Chondrocyte (in vitro differentiated cells): ENCODE measurements at places on chromosomes 1 and 21. TPM values are rescaled to one million over a fixed set of nuclear protein-coding genes. Genes with fewer than 3 reads are reported as not detected.

Gene TSHB
- total RNA-seq, result not detected in 3 replicates

GRCh38 chr1:170471398-170472053 lies 60.4 kb upstream of the GORAB start:
- H3K27me3 ChIP-seq, result no peaks in the 10 kb centered on the region
- H3K4me1 ChIP-seq, result peaks cover 11% of the 10 kb centered on the region
- H3K27ac ChIP-seq, result peak overlapping the region; percentile 81
- DNase-seq, result no peak
- no peaks in the 10 kb centered on the region for H3K36me3 ChIP-seq
- H3K4me3 ChIP-seq, result no peak overlapping the region

DNA sequence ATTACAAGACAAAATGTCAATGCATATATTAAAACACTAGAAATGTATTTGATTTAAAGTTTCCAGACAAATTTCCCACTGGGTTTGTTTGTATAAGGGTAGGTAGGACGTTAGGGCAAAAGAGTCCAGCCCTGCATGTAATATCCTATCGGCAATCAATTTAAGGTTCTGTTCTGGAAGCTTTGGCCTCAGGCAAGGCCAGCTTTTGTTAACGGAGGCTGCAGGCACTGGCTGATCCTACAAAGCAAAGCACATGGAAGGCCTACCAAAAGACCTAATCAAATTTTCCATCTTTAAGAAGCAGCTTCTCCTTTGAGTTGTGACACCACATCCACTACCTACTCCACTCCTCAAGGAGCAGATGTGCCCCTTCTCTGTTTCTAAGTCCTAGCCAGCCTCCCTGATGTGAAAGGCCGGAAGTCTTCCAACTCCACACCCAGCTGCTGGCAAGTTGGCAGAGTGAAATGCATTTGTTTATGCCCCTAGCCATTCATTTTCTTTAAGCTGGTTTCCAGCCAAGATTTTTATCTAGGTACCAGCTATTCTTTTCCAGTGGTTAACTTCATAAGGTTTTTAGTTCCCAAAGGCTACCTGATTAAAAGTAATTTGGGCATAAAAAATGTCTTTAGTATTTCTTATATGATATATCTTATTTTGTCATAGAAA lies 452.6 kb downstream of the PTBP2 start:
- H3K27me3 ChIP-seq, result no peaks in the 10 kb centered on the region
- no peak for DNase-seq
- H3K36me3 ChIP-seq, result no peaks in the 10 kb centered on the region
- H3K27ac ChIP-seq, result no peak overlapping the region
- H3K4me3 ChIP-seq, result no peak overlapping the region

DNA sequence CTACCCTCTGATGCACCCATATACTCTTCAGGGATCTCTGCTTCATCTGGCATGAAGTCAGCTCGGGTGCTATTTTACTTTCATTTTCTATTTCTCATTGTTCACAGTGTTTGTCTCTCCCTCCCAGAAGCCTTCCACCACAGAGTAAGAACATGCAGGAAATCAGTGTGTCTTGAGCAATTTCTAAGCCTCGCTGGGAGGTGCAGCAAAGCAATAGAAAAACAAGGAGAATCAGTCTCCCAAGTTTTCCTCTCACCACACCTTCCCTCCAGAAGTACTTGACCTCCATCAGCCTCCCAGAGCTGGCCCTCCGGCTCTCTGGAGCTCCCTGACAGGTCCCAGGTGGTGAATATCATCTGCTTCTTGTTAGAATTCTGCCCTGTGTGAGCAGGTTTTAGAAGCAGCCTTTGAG lies 594.7 kb upstream of the CAMK1G start:
- H3K36me3 ChIP-seq, result peaks cover 4% of the 10 kb centered on the region
- peak overlapping the region; percentile 62 for H3K4me3 ChIP-seq
- H3K4me1 ChIP-seq, result peaks cover 11% of the 10 kb centered on the region
- peaks cover 9% of the 10 kb centered on the region for H3K27me3 ChIP-seq

Gene NOS1AP
- total RNA-seq, result 4.5 to 6.2 TPM (median 5.1 TPM) in 3 replicates

Gene LDLRAD2
- total RNA-seq, result 0.07 to 0.23 TPM in 2 of 3 replicates, not detected in the other

Gene CD55
- 4.7 to 5.3 TPM (median 4.9 TPM) in 3 replicates for total RNA-seq

DNA sequence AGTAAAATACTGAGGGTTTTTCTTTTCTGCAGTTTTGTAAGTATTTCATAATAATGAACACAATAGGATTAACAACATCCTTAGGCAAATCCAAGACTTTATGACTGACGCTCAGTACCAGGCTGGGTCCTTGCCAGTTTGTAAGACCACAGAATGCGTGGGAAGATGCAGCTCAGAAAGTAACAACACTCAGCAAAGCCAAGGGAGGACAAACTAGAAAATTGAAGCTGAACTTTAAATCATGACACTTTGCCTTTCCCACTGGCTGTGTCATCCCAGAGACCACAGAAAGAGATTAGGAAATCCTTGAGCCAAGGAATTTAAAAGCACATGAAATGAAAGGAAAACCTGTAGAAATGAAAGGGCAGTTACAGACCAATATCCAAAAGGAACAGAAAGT lies 426.3 kb upstream of the CHRM3 start:
- H3K27ac ChIP-seq, result no peak overlapping the region
- peaks cover 9% of the 10 kb centered on the region for H3K27me3 ChIP-seq
- no peak overlapping the region for H3K4me3 ChIP-seq
- DNase-seq, result no peak
- H3K36me3 ChIP-seq, result no peaks in the 10 kb centered on the region
- peaks cover 2% of the 10 kb centered on the region for H3K4me1 ChIP-seq

DNA sequence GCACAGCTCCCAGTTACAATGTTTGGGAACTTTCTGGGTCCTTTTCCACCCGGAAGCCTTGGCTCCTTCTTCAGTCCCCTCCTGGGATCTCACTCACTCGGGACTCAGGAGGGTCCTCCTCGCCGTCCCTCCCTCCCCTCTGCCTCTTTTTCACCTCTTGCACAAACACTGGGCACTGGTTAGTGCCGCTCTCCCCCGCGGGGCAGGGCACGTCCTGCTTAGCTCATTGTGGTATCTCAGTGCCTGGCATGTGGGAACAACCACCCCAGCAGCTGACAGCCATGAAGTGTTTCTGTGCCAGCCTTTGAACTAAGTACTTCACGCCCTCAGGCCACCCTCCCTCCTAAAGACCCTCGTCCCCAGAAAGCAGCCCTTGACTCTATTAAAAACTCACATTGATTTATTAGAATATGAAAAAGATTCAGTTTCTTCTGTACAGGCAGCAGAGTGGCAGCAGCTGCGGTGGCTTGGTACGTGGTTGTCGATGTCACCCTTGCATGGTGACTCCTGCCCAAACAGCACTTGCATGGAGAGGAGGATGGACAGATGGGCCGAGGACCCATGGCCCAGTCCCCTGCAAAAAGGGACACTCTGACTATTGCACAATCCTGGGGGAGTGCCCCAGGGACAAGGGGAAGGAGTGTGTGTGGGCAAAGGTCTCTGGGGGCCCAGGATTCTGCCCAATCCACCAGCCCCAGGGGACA lies 56.3 kb downstream of the SLC9A1 start:
- H3K27me3 ChIP-seq, result no peaks in the 10 kb centered on the region
- H3K4me3 ChIP-seq, result peak overlapping the region; percentile 13
- H3K36me3 ChIP-seq, result no peaks in the 10 kb centered on the region

Gene PAQR6
- total RNA-seq, result 4.9 to 6.9 TPM (median 4.9 TPM) in 3 replicates

DNA sequence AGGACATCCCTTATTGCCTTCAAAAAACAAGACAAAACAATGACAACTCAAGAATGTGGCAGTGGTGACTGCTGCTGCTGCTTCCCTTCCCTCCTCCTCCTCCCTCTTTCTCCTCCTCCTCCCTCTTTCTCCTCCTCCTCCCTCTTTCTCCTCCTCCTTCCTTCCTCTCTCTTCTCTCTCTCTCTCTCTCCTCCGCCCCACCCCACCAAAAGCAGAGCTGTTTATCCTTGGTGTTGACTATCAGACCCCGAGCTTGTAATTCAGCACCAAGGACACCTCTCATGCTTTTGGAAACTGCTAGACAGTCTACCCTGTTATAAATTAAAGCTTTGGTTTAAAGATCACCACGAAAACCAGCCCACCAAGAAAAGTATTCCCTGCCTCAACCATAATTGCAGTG lies 72.4 kb upstream of the IFNAR2 start:
- no peaks in the 10 kb centered on the region for H3K36me3 ChIP-seq
- no peaks in the 10 kb centered on the region for H3K4me1 ChIP-seq
- H3K27ac ChIP-seq, result no peak overlapping the region
- no peak overlapping the region for H3K4me3 ChIP-seq
- peaks cover 43% of the 10 kb centered on the region for H3K27me3 ChIP-seq

- no peak overlapping the region for H3K27ac ChIP-seq
- H3K4me1 ChIP-seq, result peaks cover 18% of the 10 kb centered on the region
- H3K4me3 ChIP-seq, result no peak overlapping the region
- no peak for DNase-seq
Observed at GRCh38 chr1:38071312-38072256, 25.0 kb upstream of the POU3F1 start.

Gene LRRC53
- not detected in 3 replicates for total RNA-seq

GRCh38 chr1:20126041-20126805 lies 6.9 kb upstream of the PLA2G2D start:
- no peak overlapping the region for H3K4me3 ChIP-seq
- peaks cover 4% of the 10 kb centered on the region for H3K4me1 ChIP-seq
- peaks cover 13% of the 10 kb centered on the region for H3K27me3 ChIP-seq
- peaks cover 2% of the 10 kb centered on the region for H3K36me3 ChIP-seq
- H3K27ac ChIP-seq, result no peak overlapping the region
- DNase-seq, result no peak

Gene PROX1
- total RNA-seq, result 0.28 to 0.36 TPM (median 0.32 TPM) in 3 replicates

Gene NID1
- total RNA-seq, result 73.0 to 102 TPM (median 99.1 TPM) in 3 replicates
